ENCODE measurements at places on chromosomes 4 and X.

DNA sequence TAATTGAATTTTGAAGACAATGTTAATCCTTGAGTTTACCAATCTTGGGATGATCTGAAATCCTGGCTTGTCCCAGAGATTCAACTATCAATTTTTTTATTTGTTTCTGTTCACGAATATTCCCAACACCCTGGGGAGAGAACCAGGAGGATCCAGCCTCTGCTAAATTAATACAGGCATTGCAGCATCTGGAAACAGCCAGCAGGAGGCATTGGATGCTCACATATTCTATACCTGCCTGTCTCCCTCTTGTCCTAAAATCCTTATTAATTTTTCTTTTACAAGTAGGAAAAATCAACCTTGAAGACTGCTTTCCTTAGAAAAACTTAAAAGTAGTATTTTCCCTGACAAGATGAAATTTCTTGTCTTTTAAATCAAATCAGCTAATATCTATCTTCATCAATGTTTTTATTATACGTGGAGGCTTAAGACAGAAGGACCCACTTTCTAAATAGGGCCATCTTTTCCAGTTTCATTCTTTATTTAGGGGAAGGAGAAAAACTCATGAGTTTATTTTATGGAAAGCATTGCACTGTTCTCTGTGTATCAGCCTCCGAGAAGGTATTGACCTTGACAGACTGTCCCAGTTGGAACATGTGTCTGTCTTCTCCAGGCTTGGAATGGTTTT lies 102.4 kb downstream of the CLNK start:
- peak; percentile 40 for DNase-seq

- DNase-seq = peak; percentile 14
Measured at GRCh38 chr4:2745981-2746806, 9.9 kb downstream of the TNIP2 start.

- DNase-seq = no peak
Measured at GRCh38 chr4:177964061-177964460, 521.8 kb upstream of the AGA start.

DNA sequence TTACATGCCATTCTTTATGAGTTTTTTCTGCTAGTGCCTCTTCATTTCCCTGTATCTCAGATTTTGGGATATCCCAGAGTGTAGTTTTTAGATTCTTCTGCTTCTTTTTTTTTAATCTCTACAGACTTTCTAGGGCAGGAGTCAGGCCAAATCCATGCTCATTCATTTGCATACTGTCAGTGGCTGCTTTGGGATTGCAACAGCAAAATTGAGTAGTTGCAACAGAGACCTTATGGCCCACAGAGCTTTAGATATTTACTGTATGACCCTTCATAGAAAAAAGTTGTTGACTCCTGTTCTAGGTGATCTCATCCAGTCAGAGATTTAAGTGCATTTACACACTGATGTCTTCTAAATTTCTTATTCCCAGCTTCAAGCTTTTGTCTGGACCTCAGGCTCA lies 35.3 kb downstream of the ARFIP1 start:
- no peak for DNase-seq
